ENCODE measurements at places on chromosomes 4 and X. TPM values are rescaled to one million over a fixed set of nuclear protein-coding genes. Genes with fewer than 3 reads are reported as not detected.
A peak's percentile ranks its signal among the peaks of the same experiment; 100 is the strongest.

DNA sequence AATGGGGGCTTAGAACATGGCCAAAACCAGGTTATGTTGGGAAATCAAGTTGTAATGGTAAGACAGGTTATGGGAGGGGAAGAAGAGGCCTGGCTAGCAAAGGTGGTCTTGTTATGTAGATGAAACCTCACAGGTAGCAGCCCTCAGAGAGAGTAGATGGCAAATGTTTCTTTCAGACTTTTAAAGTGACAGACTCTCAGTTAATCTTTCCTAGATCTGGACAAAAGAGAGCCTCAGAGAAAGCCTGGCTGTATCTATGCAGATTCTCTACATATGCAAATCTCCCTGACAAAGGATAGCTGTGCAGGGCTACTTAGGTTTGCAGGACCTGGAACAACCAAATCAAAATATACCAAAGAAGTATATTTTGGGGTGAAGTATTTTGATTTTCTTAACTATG is 284.1 kb upstream of the AMOT start:
- no peaks in the 10 kb centered on the region for H3K4me1 ChIP-seq
- no peak for DNase-seq
- H3K27ac ChIP-seq: no peak overlapping the region
- no peaks in the 10 kb centered on the region for H3K27me3 ChIP-seq
- H3K4me3 ChIP-seq: no peak overlapping the region

- no peaks in the 10 kb centered on the region for H3K36me3 ChIP-seq
- no peak for DNase-seq
- no peaks in the 10 kb centered on the region for H3K4me1 ChIP-seq
- H3K4me3 ChIP-seq: no peak overlapping the region
Observed at GRCh38 chrX:107521877-107522586, 72.6 kb downstream of the FRMPD3 start.

SMARCA5 gene
- 69.8 TPM for total RNA-seq

DNA sequence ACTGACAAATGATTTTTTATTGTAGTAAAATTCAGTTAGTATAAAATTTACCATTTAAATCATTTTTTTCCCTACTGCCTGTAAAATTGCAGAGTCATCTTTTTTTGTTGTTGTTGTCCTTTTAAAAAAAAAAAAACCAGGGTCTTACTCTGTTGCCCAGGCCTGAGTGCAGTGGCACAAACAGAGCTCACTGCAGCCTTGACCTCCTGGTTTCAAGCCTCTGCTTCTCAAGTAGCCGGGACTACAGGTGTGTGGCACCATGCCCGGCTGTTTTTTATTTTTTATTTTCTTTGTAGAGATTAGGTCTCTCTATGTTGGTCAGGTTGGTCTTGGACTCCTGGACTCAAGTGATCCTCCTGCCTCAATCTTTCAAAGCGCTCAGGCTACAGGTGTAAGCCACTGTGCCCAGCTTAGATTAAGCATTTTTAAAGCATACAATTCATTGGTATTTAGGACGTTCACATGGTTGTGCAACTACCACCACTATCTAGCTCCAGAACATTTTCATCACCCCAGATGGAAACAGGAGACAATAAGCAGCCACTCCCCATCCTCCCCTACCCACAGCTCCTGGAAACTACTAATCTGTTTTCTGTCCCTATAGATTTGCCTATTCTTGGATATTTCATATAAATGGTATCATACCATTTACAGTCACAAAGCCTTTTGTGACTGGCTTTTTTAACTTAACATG is 59.7 kb upstream of the PGRMC2 start:
- H3K4me1 ChIP-seq: no peaks in the 10 kb centered on the region
- no peak for DNase-seq
- H3K27me3 ChIP-seq: no peaks in the 10 kb centered on the region
- no peak overlapping the region for H3K27ac ChIP-seq

DNA sequence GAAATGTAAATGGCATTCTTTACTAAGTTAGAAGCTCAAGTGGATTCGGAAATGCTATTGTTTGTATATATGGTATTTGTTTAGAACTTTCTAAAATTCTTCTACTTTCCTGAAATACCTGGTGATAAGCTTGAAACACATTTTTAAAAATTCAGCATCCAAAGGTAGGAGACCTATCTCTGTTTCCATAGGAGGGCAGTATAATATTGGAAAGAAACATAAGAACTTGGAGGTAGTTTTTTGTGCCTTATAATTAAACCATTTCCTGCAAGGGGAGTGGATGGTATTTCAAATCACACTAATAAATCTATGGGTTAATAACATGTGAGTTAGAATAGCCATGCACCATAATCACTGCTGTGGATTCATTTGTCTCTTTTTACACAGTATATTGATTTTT is 217.4 kb upstream of the AADAT start:
- H3K36me3 ChIP-seq: no peaks in the 10 kb centered on the region
- no peaks in the 10 kb centered on the region for H3K27me3 ChIP-seq
- no peak for DNase-seq
- no peak overlapping the region for H3K4me3 ChIP-seq
- no peak overlapping the region for H3K27ac ChIP-seq

DNA sequence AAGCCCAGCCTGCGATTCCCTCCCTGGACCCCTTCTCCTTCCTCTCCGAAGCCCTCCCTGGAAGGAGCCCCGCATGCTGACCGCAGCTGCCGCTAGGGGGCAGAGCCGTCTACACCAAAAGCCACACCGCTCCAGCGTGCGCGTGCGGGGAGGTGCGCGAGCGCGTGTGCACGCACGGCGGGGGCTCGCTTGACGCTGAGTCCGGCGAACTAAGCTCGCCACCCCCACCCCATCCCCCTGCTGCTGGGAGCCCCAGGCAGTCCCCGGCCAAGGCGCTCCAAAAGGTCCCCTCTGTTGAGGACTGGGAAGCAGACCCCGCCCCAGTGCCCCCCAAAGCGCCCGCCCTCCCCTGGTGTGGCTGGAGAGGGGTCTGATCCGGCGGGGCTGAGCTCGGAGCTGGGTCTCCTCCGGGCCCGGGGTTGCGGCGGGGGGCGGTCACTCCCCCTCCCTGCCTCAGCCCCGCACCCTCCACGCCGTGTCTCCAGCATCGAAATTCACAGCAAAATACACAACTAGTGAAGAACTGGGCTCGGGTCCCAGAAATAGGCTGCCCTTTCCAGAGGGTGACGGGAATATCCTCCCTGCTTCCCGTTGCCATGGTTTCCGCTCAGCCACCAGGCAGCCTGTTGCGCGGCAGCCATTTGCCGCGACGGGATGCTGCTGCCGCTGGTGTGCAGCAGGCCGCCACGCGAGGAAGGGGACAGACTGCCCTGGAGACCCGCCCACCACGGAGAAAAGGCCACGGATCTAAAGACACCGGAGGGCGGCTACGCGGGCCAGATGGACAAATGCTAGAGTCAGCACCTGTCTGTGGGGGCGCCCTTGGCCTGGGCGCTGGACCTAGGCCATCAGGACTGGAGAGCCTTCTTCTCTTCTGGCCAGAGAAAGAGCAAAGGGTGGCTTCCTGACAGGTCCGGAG is 11.2 kb upstream of the CCNQ start:
- peaks cover 15% of the 10 kb centered on the region for H3K4me1 ChIP-seq
- H3K27ac ChIP-seq: peak overlapping the region; percentile 73
- H3K36me3 ChIP-seq: no peaks in the 10 kb centered on the region
- peak; percentile 85 for DNase-seq
- peak overlapping the region; percentile 62 for H3K4me3 ChIP-seq

PCYT1B gene
- 0.44 TPM for total RNA-seq

CBR4 gene
- total RNA-seq: 14.4 TPM

MAGEB16 gene
- not detected for total RNA-seq

DNA sequence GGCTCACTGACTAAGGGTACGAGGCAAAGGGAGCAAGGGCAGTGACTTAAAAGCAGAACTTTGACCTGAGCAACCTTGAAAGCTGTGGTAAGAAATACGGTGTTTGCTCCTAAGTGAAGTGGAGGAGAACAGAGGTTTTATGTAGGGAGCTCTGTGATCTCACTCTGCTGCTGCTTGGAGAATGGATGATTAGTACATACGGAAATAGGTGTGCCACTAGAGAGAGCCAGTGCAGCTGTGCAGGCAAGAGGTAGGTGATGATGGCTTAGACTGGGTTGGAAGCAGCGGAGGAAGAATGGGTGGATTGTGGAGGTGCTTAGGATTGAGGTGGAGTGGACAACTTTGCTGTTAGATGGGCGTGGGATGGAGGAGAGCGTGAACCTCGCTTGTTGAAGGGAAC is 85.0 kb downstream of the FAM193A start:
- peak overlapping the region; percentile 34 for H3K27ac ChIP-seq
- H3K36me3 ChIP-seq: peaks cover 2% of the 10 kb centered on the region
- no peak for DNase-seq
- H3K27me3 ChIP-seq: no peaks in the 10 kb centered on the region

HOPX gene
- 83.9 TPM for total RNA-seq

- no peak for DNase-seq
- no peaks in the 10 kb centered on the region for H3K36me3 ChIP-seq
- H3K27ac ChIP-seq: no peak overlapping the region
- no peaks in the 10 kb centered on the region for H3K4me1 ChIP-seq
- no peaks in the 10 kb centered on the region for H3K27me3 ChIP-seq
Observed at GRCh38 chrX:22686138-22686541, 313.6 kb upstream of the DDX53 start.

DNA sequence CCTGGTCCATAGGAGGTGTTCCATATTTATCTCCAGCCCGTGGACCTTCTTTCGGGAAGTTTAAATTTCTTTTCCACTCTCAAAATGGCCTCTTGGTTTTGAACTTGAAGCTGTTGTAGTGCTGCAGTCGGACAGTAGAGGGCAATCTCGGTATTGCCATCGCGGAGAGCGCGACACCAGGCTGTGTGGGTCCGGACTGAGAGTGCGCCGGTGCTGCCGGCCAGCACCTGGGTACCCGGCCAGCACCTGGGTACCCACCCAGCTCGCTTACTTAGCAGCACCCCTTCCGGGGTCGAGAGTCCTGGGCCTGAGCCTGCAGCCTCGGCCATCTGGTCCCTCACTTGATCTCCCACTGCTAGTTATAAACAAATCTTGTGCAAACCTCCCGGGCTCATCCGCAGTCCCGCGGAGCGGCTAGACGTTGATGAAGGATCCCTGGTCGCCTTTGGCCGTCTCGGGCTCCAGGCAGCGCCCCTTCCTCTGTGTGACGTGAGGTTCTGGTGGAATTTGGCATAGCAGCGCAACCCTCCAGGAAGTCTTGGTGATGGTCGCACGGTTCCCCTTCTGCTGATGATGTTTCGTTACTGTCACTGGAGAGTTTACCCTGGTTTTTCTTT is 18.0 kb downstream of the FAM9A start:
- H3K27me3 ChIP-seq: no peaks in the 10 kb centered on the region
- peak overlapping the region; percentile 33 for H3K4me3 ChIP-seq
- peaks cover 2% of the 10 kb centered on the region for H3K4me1 ChIP-seq
- no peaks in the 10 kb centered on the region for H3K36me3 ChIP-seq
- no peak overlapping the region for H3K27ac ChIP-seq

GRCh38 chr4:26032142-26032541 is 118.1 kb downstream of the SMIM20 start:
- H3K27ac ChIP-seq: no peak overlapping the region
- H3K4me1 ChIP-seq: peaks cover 19% of the 10 kb centered on the region
- H3K4me3 ChIP-seq: no peak overlapping the region
- H3K27me3 ChIP-seq: peaks cover 8% of the 10 kb centered on the region

DNA sequence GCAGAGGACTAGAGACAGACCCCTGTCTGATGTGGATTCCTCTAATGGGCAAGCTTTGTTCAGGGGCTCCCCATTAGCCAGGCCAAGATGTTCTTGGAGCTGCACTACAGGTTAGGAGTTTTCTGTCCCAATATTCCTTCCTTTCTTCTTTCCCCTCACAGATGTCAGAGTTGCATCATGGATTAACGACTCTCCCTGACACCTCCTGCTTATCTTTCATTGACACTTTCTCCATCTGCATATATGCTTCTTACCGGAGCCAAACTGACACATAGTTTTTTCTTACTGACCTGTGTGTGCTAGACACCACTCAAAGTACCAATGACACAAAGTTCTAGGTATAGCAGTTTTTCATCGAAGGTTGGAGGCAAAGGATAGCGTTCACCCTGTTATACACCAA is 228.6 kb upstream of the HCCS start:
- no peaks in the 10 kb centered on the region for H3K36me3 ChIP-seq
- H3K4me3 ChIP-seq: no peak overlapping the region
- H3K4me1 ChIP-seq: no peaks in the 10 kb centered on the region
- DNase-seq: no peak
- H3K27ac ChIP-seq: no peak overlapping the region

- DNase-seq: no peak
- H3K27ac ChIP-seq: no peak overlapping the region
- H3K4me3 ChIP-seq: no peak overlapping the region
- no peaks in the 10 kb centered on the region for H3K27me3 ChIP-seq
- H3K36me3 ChIP-seq: peaks cover 6% of the 10 kb centered on the region
Observed at GRCh38 chrX:72685018-72685417, 29.1 kb downstream of the PHKA1 start.

ARAP2 gene
- 40.0 TPM for total RNA-seq

GAR1 gene
- 37.4 TPM for total RNA-seq

TRIM75 gene
- total RNA-seq: not detected
